ENCODE measurements at places on chromosomes 1 and 21. TPM values are rescaled to one million over a fixed set of nuclear protein-coding genes. Genes with fewer than 3 reads are reported as not detected.

GRCh38 chr1:167663002-167663772 lies 33.2 kb downstream of the RCSD1 start:
- DNase-seq = no peak

DNA sequence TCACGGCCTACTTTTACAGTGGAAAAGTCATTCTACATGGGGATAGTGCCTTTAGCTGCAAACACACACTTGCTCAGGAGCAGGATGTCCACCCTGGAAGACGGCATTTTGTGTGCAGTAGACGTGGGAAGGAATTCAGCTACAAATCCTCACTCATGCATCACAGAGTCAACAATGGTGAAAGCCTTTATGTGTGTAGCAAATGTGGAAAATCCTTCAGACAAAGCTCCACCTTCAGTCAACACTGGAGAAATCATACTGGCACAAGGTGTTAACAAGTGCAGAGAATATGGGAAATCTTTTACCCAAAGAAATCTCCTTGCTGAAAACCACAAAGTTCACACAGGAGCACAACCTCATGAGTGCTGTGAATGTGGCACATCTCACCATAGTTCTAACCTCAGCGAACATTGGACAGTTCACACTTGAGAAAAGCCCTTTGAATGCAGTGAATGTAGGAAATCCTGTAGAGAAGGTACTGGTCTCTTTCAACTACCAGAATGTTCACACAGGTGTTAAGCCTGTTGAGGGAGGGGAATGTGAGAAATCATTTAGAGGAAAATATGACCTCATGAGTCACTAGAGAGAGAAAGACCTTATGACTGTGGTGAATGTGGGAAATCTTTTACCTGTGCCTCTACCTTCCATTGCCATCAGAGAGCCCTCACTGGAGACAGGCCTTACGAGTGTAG lies 101.8 kb downstream of the PTGS2 start:
- DNase-seq = no peak

- DNase-seq = peak; percentile 19
These were observed 15.2 kb downstream of the PRXL2B start for GRCh38 chr1:2601721-2602303.

- DNase-seq = no peak
These were observed 1.9 kb downstream of the GIPC2 start for GRCh38 chr1:78047631-78048030.

DNA sequence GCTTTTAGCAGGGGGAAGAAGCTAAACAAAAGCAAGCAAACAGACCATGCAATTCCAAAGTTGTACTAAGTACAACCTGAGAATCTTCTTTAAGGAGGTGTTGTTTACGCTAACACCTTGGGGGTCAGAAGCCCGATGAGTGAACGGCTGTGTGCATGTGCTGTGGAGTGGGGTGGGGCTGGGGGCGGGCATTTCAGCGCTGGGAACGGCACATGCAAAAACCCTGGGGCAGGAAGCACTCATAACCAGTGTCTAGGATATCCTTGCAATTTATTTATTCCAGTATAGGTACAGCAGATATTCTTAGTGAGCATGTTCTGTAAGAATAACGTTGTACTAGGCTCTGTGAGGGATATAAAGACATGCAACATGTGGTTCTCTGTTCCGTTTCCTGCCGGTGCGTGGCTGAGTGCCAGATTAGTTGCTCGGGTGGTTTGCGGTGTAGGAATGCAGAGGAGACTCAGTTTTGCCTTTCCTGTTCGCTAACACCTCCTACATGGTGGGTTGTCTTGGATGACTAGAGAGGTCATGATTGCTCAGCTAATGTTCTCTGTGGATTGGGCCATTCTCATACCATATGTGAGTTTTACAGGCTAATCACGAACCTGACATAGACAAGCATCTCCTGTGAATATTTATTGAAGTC lies 3.7 kb downstream of the FASLG start:
- DNase-seq = no peak

DNALI1 gene
- 7.5 TPM for total RNA-seq

MSH4 gene
- total RNA-seq = 0.71 TPM

KCNN3 gene
- 16.4 TPM for total RNA-seq

CALML6 gene
- total RNA-seq = not detected

GRCh38 chr21:34885626-34886239 lies 163.4 kb downstream of the RUNX1 start:
- DNase-seq = no peak

DNA sequence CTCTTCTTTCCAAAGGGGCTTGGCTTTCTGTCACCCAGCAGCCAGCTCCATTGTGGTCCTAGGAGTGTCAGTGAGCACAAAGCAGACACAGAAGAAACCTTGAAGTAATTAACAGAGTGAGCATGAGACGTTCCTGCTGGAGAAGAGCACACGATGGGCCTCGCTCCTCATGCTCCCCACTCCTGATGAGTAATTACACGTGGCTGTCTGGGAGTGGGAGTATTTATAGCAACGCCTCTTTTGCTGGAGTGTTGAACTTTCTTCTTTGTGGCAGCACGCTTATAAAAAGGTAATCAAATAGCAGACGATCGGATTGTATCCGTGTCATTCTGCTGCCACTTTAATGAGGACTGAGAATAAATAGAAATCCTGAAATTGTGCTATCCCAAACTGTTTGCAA lies 185.8 kb downstream of the CAMTA1 start:
- no peak for DNase-seq

NR1I3 gene
- total RNA-seq = not detected

DNA sequence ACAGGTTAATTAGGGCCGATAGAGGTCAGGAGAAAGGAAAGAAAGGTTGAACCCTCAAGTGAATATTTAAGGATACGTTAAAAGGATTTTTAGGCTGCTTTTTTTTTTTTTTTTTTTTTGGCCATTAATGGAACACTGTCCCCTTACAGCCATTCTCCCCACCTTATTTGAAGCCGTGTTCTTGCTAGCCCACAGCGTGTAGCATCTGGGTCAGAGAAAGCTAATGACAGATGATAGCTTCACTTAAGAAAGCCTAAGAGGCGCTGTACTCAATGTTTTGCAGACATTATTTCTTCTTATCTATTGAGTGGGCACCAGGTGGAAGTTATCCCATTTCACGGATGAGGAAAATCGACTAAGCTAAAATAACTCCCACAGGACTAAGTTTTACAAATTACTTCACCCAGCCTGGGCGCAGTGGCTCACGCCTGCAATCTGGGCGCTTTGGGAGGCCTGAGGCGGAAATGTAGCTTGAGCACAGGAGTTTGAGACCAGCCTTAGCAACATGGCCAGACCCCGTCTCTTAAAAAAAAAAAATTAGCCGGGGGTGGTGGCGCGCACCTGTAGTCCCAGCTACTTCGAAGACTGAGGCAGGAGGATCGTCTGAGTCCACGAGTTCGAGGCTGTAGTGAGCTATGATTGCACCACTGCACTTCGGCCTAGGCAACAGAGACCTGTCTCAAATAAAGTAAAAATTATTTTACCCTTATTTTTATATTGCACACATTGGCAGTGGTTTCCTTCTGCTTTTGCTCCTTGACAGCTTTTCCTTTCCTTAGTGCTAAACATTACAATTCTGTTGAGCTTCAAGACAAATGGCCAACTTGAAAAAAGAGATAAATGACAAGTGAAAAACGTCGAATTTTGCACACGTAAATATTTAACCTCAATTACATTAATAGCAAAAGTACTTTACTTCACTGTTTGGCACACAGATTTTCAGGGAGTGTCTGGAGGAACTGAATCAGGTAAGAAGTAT lies 1.1 kb upstream of the PHTF1 start:
- no peak for DNase-seq

DNA sequence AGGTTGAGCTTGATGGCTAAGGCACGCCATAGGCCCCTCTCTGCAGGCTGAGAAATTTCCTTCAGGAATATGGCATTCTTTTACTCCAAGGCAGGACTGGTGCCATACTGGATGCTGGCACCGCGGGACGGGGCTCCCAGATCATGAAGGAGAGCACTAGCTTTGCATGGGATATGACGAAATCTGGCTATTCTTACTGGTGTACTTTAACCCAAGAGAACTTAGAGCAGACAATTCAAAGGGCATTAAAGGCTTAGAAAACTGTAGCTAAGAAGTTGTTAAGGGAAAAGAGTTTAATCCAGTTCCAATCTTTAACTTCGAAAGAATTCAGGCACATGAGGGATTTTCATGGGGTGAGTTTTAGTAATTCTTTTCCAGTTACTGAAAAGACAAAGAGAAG lies 204.4 kb upstream of the ESRRG start:
- DNase-seq = no peak

DNA sequence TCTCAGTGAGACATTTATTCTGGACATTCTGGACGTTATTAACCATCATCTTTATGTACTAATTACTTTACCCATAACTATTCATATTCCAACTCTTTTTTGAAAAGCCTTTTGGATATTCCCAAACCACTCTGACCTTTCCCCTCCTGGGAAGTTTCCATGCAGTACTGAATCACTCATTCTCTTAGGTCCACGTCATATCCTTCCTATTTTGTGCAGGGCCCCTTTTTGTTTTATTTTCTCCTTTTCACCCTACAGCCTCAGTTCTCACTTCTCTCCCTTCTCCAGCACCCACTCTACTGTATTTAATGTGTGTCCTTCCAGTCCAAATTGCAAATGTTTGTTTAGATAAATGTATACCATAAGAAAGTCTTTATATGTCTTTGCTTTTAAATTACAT lies 16.4 kb upstream of the ATP1A1 start:
- no peak for DNase-seq

GJB3 gene
- total RNA-seq = not detected

DNA sequence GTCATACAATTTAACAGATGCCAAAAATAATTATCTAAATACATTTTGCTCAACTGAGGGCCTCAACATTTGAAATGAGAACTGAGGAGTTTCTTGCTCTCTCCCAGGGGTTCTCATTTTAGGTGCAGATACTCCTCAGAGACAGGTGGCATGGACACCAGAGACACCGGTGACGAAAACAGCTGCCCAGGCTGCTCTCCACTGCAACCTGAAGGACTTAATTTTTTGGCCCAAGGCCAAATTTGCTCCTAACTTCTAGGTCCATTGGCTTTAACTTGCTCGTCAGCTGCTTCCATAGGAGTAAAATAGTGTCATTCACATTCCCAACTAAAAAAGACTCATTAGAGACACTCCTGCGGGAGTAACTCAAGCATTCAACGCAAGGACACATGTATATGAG lies 87.0 kb downstream of the NRIP1 start:
- no peak for DNase-seq

DNA sequence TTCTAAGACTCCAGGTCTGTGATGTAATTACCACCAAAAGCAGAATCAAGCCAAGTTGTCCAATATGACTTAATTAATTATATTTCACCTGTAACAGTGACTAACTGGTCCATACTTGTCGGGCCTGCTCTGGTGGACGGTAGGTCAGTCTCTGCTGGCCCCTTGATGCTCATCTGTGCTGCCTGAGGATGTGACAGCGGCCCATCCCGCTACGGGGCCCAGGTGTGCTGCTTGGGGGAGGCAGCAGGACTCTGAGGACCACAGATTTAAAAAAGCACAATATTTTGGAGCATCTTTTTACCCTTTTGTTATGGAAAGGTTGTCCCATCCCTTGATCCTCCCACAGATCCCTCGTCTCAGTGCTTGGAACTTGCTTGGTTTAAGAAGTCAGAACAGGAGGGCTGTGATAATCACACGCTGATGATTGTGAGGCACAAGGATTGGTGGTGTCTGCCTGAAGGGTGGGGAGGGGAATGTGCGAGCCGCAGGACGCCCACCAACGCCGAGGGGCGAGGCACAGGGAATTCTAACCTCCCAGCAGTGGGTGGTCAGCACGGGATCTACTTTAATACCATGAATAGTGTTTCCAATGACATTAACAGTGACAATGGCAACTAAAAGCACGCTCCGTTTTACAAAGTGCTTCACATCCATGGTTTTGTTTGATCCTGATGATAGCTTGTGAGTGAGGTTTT lies 27.8 kb upstream of the UMODL1 start:
- no peak for DNase-seq

RNU1-3 gene
- total RNA-seq = under 0.01 TPM

DNA sequence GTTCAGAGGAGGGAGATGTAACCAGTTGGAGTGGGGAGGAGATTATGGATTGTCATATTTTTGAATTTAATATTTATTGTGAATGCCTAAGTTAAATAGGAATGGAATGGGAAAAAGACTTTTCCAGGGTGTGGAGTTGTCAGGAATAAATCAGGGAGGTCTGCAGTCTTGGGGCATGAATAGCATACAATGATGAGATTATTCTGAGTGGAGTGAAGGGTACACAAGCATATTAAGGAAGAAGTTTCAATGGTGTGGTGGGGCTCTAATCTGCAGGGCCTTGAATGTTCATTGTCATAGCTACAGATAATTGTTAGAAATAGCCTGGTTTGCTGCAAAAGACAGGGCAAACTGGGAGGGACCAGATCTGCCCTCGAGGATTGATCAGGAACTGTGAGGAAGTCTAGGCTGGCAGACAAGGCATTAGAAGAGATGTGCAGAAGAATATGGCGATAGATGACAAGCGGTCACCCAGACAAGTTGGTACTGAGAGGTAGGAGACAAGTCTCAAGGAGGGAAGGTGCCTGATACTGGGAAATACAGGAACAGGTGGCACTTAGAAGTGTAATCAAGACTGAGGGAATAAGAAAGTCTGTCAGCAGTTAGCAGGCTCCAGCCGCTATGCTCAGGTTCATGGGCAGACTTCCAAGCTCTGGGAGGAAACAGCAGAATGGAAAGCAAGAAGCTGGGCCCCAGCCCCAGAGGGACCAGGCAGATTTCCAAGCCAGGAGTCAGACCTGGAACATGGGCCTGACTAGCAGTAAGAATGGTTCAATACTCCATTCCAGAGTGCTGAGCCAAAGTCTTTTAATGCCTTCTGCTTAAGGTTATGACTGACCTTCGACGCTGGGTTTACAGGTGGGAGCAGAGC lies 20.9 kb upstream of the RGL1 start:
- DNase-seq = peak; percentile 90

SLAMF6 gene
- 1.1 TPM for total RNA-seq

LCE3E gene
- not detected for total RNA-seq

SLFNL1 gene
- 0.36 TPM for total RNA-seq

DNA sequence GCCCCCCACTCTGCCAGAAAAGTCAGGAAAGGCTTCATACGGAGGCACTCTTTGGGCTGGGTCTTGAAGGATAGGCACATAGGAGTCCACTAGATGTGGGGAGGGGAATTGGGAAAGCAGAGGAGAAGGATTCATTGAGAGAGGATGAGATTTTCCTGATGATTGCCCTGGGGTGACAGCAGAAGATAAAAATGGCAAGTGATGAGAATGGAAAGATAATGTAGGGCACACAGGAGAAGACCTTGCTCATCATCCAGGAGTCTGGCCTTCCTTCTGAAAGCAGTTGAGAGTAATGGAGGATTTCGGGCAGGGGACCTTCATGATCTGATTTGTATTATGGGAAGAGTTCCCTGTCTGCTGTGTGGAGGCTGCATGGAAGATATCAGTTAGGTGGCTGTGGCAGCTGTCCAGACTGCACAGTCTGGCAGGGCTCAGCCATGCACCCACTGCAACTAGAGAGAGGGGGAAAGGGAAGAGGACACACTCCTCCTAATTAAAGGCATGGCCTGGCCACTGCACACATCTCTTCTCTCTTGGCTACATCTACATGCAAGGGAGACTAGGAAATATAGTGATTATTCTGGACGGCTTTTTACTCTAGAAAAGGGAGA lies 9.6 kb upstream of the FABP3 start:
- DNase-seq = no peak

C8B gene
- total RNA-seq = not detected

MYOG gene
- not detected for total RNA-seq

RNU1-4 gene
- total RNA-seq = under 0.01 TPM
